HFFc6 (cell line): ENCODE measurements at places on chromosomes 16 and 17. TPM values are rescaled to one million over a fixed set of nuclear protein-coding genes. Genes with fewer than 3 reads are reported as not detected.

- DNase-seq = no peak
Measured at GRCh38 chr17:28370744-28371103, 617 bp upstream of the VTN start.

GRCh38 chr17:32558326-32558955 is 71.6 kb downstream of the CDK5R1 start:
- DNase-seq = no peak

GRCh38 chr17:32659419-32659842 is 172.6 kb downstream of the CDK5R1 start:
- DNase-seq = peak; percentile 68

GRCh38 chr17:73071066-73071999 is 21.2 kb downstream of the SLC39A11 start:
- no peak for DNase-seq

DNA sequence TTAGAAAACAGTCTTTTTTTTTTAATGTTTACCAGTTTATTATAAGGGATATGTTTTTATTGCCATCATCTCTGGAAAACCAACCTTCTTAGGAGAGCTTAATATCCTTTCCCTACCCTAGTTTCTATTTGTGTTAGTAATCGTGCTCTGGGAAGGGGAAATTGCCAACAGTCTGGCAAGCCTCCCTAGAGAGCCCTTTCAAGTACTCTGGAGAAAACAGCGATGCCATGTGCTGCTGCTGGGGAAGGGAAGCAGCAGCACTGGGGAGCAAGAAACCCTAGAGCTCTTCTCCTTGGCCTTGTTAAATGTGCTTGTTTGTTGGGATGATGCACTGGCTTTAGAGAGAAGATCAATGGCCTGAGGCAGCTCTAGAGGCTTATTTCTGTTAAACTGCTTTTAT is 10.3 kb downstream of the RETREG3 start:
- DNase-seq = no peak

GRCh38 chr16:14337303-14338191 is 266.4 kb downstream of the MRTFB start:
- no peak for DNase-seq

- DNase-seq = peak; percentile 93
Measured at GRCh38 chr17:76872221-76872873, 4.1 kb downstream of the MGAT5B start.

DNA sequence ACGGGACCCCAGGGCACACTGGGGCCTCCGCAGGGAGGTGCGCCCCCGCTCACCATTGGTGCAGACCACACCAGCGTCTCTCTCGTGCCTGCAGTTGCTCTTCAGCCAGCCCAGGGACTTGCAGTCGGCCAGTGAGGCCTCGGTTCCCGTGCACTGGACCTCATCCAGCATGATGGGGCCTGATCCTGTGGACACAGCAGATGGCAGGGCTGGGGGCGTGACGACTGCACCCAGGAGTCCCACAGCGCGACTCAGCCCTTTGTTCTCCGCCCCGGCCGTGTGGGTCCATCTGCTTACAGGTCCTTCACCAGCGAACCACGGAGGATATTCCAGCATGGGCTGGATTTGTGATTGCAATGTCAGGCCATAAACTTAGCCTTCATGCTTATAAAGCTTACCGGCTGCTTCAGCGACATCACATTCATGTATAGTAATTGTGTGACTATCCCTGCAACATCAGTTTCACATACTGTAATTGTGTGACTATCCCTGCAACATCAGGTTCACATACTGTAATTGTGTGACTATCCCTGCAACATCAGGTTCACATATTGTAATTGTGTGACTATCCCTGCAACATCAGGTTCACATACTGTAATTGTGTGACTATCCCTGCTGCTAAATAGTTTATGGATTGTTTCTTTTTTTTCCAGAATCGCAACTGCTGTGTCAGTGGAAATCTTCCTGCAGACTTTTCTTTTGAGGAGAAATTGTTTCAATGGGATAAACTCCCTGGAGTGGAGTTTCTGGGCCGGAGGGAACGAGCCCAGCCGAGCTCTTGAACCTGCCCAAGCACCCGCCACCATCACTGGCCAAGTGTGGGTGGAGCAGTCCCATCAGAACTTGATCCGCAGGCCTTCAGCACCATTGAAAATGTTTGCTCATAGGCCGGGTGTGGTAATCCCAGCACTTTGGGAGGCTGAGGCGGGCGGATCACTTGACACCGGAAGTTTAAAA is 4.8 kb downstream of the LGALS3BP start:
- DNase-seq = peak; percentile 86

- DNase-seq = no peak
Measured at GRCh38 chr17:11780621-11781020, 182.4 kb downstream of the DNAH9 start.

- no peak for DNase-seq
Measured at GRCh38 chr17:51455211-51455610, 194.9 kb downstream of the UTP18 start.

DNA sequence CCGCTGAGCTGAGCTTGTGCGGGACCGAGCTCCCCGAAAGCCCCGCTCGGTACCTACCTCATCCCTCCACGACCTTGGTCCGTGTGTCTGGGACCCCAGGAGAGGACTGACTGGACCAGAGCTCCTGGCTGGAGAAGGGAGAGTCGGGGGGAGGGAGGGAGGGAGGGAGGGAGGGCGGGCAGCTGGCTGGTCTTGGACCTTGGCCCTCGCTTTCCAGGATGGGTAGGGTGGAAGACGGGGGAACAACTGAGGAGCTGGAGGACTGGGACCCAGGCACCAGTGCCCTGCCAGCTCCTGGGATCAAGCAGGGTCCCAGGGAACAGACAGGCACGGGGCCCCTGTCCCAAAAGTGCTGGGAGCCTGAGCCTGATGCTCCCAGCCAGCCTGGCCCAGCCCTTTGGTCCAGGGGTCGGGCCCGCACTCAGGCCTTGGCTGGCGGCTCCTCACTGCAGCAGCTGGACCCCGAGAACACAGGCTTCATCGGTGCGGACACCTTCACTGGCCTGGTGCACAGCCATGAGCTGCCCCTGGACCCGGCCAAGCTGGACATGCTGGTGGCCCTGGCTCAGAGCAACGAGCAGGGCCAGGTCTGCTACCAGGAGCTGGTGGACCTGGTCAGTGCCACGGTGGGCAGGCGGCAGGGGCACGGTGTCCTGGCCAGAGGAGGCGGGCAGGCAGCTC is 553 bp downstream of the RHBDL1 start:
- DNase-seq = no peak

DNA sequence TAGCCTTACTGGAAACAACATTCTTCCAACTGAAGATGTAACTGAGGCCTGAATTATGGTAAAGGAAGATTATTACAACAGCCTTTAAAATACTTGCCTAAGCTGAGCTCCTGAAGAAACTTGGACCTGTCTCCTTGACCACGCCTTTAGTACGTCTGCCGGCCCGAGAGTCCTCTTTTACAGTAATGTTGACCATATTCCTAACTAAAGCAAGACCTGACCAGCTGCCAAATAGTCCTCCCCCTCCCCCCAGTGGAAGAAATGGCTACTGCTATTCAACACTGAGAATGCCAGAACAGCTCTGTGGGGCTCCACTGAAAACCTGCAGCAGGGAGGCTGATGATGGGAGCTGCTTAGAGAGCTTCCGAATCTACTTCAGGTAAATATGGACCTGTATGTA is 12.6 kb upstream of the FOXJ1 start:
- DNase-seq = peak; percentile 30

- DNase-seq = no peak
Measured at GRCh38 chr17:27596566-27597187, 34.3 kb upstream of the LGALS9 start.

GRCh38 chr16:2586901-2587480 is 49.2 kb downstream of the PDPK1 start:
- DNase-seq = no peak

GRCh38 chr17:77343031-77343800 is 202.4 kb downstream of the SEC14L1 start:
- DNase-seq = no peak

DNA sequence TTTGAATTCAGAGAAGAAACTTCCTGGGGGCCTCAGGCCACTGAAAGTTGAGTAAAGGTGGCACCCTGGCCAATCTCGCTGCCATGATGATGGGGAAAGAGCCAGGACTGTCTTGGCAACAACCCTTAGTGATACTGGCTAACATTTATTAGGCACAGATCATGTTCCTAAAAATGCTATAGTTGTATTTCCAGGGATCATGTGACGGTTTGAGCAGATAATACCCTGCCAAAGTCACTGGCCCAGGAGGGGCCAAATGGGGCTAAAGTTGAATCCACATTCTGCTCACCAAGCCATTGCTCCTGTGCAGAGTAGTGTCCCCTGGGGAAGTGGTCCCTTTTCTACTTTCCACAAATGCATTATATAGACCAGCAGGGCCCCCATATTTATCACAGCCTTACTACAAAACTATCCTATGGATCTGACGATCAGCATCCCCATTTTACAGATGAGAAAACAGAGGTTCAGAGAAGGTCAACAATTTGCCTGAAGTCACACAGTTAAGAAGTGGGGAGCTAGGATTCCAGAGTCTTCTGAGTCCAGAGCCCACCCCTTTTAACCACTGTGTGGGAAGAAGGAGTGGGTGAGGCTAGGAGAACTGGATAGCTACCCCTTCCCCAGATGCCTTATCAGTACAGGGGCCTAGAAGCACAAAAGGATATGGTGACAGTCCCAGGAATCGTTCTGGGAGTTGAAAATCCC is 300.0 kb upstream of the IRX3 start:
- DNase-seq = no peak

- DNase-seq = no peak
Measured at GRCh38 chr17:8537734-8538133, 92.8 kb downstream of the MYH10 start.

- no peak for DNase-seq
Measured at GRCh38 chr17:3990386-3991127, 26.3 kb upstream of the ATP2A3 start.

GRCh38 chr17:4591529-4591928 is 7.2 kb downstream of the SMTNL2 start:
- peak; percentile 8 for DNase-seq

GRCh38 chr16:22653876-22654275 is 143.2 kb downstream of the NPIPB5 start:
- DNase-seq = no peak

- DNase-seq = no peak
Measured at GRCh38 chr17:66980896-66981295, 16.4 kb downstream of the CACNG4 start.

- DNase-seq = peak; percentile 54
Measured at GRCh38 chr17:80260069-80260535, 550 bp upstream of the RNF213 start.

GRCh38 chr17:62739645-62740388 is 68.3 kb downstream of the MARCHF10 start:
- DNase-seq = peak; percentile 33

DNA sequence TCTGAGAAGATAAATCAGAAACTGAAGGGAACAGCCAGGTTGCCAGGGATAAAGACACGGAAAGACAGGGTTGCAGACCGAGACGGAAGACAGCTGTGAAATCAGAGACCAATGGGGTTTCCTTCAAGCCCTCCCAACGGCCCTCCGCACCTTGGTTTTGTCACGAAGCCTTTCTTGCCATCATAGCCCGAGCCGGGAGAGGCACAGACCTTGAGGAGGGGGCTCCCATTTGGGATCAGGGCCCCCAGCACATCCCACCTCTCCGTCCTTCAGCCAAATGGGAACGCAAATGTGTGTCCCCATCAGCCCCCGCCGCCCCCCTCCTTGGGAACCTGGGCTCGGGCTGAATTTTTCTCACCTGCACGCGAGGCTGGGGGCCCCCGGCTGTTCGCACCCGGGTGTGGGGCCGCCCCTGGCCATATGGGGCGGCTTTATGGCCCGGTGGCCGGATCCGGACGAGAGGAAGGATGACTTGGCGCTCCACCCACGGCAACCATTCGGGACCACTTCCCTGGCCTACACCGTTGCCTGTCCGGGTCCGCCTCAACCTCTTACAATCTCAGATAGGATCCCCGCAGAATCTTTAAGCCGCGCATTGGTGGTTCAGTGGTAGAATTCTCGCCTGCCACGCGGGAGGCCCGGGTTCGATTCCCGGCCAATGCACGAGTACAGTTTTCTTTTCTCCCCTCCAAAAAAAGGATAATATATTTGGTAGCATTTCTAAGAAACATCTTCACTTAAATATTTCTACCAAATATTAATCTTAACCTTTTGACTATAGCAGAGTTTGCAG is 1.4 kb upstream of the HES7 start:
- DNase-seq = peak; percentile 57

DNA sequence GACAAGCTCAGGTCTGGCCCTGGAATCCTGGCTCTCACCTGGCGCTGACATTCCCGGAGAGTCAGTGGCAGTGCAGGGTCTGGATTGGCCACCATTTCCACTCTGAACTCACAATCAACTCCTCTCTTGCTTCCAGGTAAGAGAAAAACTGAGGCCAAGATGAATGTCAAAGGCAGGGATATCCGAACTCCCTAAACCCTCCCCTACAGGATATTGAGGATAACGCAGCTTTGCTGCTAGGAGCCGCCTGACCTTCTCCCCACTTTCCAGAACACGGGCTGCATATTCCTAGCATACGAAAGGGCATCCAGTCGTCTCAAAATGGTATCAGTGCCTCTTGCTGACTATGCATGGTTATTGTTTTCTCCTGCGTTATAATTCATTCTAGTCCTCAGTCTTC is 473.4 kb downstream of the SOX9 start:
- no peak for DNase-seq

- no peak for DNase-seq
Measured at GRCh38 chr17:45267436-45268055, 5.7 kb upstream of the SPATA32 start.

GRCh38 chr17:2975469-2975958 is 87.9 kb downstream of the OR1D5 start:
- DNase-seq = no peak

DNA sequence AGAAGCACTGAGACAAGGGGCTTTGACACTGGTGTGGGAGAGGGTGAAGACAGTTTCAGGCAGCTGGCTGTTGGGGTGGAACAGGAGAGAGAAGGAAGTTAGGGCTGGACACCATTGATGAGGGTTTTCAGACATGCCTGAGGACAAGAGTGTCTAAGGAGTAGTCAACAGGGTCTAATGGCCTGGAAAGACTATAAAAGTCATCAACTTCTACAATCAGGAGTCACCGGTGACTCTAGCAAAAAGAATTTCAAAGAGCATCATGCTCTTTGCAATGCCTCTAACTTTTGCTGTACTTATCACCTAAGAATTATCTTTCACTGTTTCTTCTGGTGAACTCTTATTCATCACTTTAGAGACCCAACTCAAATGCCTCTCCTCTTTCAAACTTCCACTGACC is 213.9 kb downstream of the C16orf78 start:
- DNase-seq = no peak

- no peak for DNase-seq
Measured at GRCh38 chr16:71811261-71811803, 2.7 kb upstream of the AP1G1 start.

Gene PCGF2
- 57.0 to 64.7 TPM (median 59.7 TPM) in 3 replicates for total RNA-seq

Gene COG1
- total RNA-seq = 52.4 to 58.4 TPM (median 52.7 TPM) in 3 replicates

Gene SMIM22
- total RNA-seq = not detected in 3 replicates

Gene SCARF1
- total RNA-seq = 0.09 and 0.13 TPM in 2 replicates

Gene SCNN1G
- not detected in 3 replicates for total RNA-seq

Gene PLXDC1
- 0.40 to 2.2 TPM (median 0.87 TPM) in 3 replicates for total RNA-seq

Gene ARL5C
- total RNA-seq = not detected in 2 replicates

Gene SLC5A10
- total RNA-seq = not detected in 2 replicates

Gene WFIKKN2
- total RNA-seq = not detected in 3 replicates

Gene C17orf107
- 0.94 to 1.6 TPM (median 1.5 TPM) in 3 replicates for total RNA-seq

Gene ALDH3A1
- total RNA-seq = not detected in 2 replicates

Gene RTN4RL1
- total RNA-seq = 0.59 to 0.63 TPM (median 0.60 TPM) in 3 replicates

Gene PRAC2
- not detected in 3 replicates for total RNA-seq

Gene ZNHIT3
- 30.9 to 33.5 TPM (median 32.0 TPM) in 3 replicates for total RNA-seq

Gene CTRB2
- total RNA-seq = not detected in 2 replicates

Gene KIF2B
- total RNA-seq = not detected in 3 replicates

Gene OR2C1
- total RNA-seq = not detected in 3 replicates

Gene ARHGDIG
- not detected in 3 replicates for total RNA-seq

Gene PDP2
- 15.1 and 16.6 TPM in 2 replicates for total RNA-seq
